Fibroblast of skin of left quadriceps (primary cell): ENCODE measurements at places on chromosomes 3 and 15.
A peak's percentile ranks its signal among the peaks of the same experiment; 100 is the strongest.

DNA sequence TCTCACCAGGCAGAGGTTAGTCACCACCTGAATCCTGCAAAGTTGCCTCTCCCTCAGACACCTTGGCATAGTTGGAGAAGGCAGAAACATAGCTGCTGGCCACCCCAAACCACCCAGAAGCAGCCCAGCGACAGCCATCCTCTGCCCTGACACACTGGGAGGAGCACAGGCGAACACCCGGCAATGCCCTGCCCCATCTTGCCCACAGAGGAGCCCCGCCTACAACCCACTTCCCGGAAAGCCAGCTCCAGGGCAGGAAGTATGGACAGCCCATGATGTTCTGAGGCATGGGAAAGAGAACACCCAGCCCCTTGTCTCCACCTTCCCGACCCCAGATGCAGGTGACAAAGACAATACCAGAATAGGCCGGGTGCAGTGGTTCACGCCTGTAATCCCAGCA, 12.6 kb upstream of the SHISA5 start:
- no peak for DNase-seq

- DNase-seq: no peak
Measured at GRCh38 chr3:40445062-40445461, 12.1 kb upstream of the RPL14 start.

- no peak for DNase-seq
Measured at GRCh38 chr3:178480795-178481194, 55.4 kb upstream of the KCNMB2 start.

- peak; percentile 3 for DNase-seq
Measured at GRCh38 chr3:28476194-28476593, 127.6 kb upstream of the AZI2 start.

DNA sequence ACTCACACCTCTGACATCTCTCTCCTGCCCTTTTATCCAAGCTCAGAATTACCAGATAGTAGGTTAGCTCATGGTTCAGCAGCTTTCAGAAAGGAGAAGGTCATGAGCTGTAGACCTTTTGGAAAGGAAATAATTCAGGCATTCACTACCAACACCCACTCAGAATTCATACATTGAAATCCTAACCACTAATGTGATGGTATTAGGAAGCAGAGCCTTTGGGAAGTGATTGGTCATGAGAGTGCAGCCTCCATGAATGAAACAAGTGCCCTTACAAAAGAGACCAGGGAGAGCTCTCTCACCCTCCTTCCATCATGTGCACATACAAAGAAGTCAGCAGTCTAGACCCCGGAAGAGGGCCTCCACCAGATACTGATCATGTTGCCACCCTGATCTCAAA, 315.8 kb upstream of the CCDC54 start:
- DNase-seq: no peak

DNA sequence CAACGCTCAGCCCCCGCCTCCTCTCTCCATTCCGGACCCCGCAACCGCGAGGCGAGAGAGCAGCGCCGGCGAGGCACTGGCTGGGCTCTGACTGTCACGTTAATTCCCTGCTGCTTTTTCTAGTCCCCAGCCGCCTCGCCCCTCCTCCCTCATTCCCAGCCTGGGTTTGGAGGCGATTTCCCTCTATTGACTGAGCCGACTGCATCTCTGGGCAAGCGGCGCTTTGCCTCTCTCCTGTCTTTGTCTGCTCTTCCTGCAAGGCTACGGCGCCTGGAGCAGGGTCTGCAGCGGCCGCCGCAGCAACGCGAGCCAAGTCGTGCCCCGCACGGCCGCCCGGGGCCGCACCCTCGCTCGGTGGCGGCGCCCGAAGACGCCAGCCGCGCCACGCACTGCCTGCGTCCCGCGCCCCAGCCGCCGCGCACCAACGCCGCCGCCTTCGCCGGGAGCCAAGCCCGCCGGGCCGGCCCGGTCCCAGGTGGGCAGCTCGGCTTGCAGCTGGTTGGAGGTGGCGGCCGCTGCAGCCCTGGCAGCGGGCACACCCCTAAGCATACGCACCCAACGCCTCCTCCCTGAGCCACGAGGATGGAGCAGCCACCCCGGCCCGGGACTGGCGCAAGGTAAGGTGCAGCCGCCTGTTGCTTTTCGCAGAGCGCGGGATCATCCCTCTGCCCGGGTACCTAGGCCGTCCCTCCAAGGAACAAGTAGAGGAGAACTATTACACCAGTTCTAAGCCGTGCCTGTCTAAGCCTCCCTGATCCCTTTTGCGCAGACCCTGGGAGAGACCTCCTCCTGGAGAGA, at the start of gene LRRC3B:
Gene LRRC3B, plus strand, starts transcription at position 152 of the 798 bp plus-strand sequence. CDS start 86,901 bp downstream, outside the sequence.
- no peak for DNase-seq
